ENCODE measurements at places on chromosomes 7 and 10.

DNA sequence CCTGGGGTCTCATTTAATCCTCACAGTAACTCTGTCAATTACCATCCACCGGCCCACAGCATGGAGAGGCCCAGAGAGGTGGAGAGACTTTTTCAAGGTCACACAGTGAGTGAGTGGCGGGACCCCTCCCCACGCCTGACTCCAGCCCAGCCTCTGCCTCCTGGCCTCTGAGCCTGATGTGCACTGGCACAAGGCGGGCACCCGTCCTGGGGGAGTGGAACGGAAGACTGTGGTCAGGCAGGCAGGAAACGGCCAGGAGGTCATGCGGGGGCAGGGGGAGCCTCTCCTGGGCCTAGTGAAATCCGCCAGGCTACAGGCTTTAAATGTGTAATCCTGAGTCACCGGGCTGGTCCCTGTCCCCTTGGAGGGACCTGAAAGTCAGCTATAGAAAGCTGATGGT, 32.2 kb downstream of the ZCCHC24 start:
- no peak for DNase-seq

- no peak for DNase-seq
Measured at GRCh38 chr7:155702616-155703015, 58.2 kb downstream of the RBM33 start.

GRCh38 chr10:23373156-23373555, 28.6 kb upstream of the C10orf67 start:
- DNase-seq: no peak

- peak; percentile 31 for DNase-seq
Measured at GRCh38 chr10:115830265-115830970, 442.6 kb downstream of the GFRA1 start.

GRCh38 chr10:23610626-23611307, 171.9 kb downstream of the OTUD1 start:
- DNase-seq: no peak

GRCh38 chr7:128904381-128905197, 5.9 kb downstream of the KCP start:
- DNase-seq: no peak

DNA sequence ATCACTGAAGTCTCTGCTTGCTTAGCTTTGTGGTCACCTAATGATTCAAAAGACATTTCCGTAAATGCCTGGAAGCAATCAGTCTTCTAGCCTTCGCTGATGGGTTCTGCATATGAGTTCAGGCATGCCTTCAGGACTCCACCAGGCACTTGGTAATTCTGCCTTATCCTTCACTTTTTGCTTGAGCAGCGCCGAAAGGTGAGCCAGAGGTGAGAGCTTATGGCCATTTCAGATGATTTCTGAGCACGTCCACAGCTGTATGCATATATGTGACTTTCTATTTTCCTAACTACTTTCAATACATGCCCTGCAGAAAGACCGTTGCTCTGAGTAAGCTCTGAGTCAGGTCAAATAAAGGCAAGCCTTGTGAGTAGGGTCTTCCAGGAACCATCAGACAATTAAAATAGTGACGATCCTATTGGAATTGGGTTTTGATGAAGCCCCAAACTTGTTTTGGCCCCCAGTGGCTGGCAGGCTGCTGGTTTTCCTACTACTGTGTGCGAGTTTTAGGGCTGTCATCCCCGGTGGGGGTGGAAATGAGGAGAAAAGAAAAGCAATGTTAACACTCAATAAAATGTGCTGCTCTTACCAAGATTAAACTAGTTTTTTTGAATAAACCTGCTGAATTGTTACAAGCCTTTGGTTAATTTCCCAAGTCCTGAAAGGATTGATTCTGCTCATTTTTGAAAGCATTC, 154.4 kb upstream of the AKR1E2 start:
- no peak for DNase-seq

DNA sequence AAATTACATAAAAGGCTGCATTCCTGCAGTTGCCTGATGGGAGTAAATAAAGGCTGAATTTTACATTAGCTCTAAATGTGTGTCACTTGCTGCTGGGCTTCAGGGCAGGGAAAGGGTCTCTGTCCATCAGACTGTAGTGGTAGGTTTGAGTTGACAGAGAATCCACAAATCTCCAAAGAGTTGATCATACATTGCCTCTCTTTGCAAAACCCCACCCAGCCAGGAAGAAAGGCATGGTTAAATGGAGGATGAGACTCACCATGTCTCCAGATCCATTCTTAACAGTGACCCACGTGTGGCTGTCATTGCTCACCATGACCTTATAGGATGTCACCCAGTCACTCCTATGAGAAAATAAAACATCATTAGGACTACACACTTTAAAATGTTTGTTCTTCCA, 92.8 kb downstream of the CPXM2 start:
- no peak for DNase-seq

DNA sequence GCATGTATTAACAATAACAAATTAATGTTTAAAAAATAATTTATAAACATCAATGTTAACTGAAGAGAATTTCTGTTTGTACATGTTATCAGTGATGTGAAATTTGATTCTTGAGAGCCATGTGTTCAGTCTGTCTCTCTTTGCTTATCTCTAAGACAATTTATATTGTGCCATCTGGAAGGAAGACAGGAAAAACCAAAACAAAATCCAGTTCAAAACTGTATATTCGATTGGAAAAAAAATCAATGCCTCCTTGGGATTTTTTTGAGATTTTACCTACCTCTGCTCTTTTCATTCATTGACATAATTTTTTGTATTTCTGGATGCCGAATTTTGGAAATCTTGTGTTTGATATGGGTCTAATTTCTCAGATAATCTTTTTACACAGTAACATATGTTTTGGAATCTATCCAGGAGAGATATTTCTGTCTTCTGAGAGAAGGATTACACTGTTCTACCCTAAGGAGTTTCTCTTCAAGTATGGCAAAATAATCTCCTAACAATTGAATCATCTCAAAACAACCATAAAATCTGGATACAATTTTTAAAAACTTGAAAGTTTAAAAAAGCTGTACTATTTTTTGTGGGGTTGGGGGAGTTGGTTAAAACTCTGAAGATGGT, 311.9 kb upstream of the GNAI1 start:
- DNase-seq: no peak

DNA sequence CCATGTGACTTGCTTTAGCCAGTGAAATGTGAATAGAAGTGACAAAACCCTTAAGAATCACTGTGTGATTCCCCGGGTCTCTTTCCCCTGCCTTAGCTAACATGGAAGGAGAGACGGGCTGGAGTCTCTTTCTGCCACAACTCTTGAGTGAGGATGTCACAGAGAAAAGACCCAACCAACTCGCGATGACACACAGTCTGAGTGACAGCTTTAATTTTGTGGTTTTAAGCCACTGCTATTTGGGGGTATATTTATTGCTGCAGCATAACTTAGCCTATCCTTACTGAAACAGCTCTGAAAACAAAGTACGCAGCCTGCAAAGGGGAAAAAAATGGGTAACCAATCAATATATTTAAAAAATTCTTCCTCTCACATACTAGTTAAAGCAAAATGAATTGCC, 319.4 kb downstream of the CALN1 start:
- no peak for DNase-seq

DNA sequence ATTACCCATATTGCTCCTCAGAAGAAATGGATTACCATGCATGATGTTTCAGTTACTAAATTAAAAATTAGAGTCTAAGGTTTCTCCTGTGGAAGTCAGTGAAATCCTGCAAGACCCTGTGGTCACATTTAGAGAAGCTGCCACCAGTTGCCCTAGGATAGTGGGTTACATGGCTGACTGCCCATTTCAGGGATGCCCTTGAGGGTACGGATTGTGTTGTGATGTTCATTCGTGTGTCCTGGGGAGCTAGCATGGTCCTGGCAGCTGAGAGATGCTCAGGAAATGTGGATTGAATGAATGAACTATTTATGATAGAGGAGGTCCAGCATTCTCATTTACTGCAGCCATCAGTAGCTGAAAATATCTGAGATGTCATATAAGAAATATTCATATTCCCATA, 55.1 kb downstream of the TMEM178B start:
- DNase-seq: no peak

DNA sequence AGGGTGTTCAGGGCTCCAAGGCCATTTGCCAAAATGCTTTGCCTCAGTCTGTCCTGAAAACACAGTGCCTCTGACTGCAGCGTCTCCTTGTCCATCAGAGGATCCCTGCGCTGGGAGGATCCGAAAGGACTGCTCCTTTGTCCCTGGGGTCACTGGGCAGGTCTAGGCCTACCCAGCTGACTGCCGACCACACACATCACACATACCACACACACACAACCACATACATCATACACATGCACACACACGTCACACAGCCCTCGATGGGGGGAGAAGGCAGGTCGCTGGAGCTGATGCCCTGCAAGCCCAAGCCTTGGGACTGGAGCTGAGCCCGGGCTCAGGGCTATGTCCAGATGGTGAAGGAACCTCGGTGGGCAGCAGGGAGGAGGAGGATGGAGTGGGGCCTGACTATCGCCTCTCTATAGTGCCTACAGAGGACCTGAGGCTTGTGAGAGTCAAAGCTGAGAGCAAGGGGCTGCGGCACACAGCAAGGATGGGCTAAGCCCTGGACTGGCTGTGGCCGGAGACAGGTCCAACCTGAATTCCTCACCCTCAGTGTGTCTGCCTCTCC, 29.1 kb downstream of the GPRIN2 start:
- no peak for DNase-seq

GRCh38 chr10:8544057-8544380, 489.5 kb downstream of the GATA3 start:
- no peak for DNase-seq

- peak; percentile 10 for DNase-seq
Measured at GRCh38 chr10:47047577-47048525, 136.6 kb downstream of the PTPN20 start.

- DNase-seq: no peak
Measured at GRCh38 chr10:8554574-8554973, 500.1 kb downstream of the GATA3 start.

DNA sequence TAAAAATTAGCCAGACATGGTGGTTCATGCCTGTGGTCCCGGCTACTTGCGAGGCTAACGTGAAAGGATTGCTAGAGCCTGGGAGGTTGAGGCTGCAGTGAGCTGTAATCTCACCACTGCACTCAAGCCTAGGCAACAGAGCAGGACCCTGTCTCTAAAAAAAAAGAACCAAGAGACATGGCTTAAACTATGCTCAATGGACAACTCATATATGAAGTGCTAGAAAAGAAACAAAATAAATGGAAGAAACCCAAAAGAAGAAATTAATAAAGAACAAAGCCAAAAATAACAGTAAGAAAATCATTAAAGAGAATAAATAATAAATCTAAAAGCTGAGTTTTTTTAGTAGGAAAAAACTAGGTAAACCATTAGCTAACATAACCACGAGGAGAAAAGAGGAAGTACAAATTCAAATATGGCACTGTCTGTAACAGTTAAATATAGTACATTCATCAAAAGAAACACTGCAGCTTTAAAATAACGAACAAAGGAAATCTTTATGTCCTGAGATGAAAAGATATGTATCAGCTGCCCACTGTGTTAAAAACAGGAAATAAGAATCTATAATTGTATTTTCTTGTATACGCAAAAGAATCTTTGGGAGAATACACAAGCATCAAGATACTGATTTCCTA, 48.7 kb downstream of the UPF2 start:
- DNase-seq: no peak

DNA sequence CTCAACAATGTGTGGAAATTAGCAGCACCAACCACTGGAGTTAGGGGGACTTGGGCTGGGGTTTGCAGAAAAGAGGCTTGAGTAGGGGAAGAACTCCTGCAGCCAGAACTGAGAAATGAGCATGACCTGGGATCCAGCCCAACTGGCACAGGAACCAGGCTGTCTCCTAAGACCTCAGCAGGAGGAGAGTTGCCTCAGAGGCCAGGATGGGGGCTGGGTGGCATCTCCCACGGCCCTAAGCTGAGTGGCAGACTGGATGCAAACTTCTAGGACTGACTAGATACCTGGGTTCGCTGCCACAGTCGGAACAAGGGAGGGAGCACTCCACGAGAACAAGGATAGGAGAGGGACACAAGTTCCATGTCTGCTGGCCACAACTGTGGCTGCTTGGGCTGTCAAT, 62.6 kb downstream of the RNF32 start:
- no peak for DNase-seq

- DNase-seq: no peak
Measured at GRCh38 chr10:14408139-14408538, 77.4 kb upstream of the FRMD4A start.

GRCh38 chr10:11197266-11197712, 179.6 kb downstream of the CELF2 start:
- DNase-seq: no peak

GRCh38 chr10:115829521-115830205, 443.3 kb downstream of the GFRA1 start:
- DNase-seq: peak; percentile 60

DNA sequence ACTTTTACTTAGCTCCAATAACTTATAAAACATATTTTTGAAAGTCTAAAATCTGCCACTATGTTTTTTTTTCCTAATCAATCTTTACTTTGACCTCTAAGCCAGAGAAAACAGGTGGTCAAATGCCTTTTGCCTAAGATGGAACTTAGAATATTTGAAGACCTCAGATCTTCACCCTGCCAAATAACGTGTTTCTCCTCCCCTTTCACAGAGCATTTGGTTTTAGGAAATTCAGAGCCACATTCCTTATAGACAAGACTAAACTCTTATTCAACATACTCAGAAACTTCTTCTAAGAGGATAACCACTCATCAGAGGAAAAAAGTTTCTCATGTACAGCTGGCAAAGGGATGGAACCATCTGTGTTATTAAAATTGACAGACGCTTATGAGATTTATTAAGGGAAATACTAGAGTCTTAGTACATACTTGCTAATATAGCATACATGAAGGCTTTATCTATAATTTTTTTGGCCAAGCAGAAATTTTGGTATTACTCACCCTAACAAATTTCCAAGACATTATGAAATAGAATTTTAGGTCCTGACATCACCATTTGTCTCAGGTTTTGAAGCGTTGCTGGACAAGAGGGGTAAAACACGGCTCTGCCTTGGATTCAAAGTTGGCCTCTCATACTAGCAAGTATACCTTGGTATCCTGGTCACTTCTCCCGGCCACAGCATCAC, 2.6 kb upstream of the EGFR start:
- DNase-seq: no peak

- no peak for DNase-seq
Measured at GRCh38 chr10:61621605-61622051, 41.1 kb upstream of the CABCOCO1 start.

DNA sequence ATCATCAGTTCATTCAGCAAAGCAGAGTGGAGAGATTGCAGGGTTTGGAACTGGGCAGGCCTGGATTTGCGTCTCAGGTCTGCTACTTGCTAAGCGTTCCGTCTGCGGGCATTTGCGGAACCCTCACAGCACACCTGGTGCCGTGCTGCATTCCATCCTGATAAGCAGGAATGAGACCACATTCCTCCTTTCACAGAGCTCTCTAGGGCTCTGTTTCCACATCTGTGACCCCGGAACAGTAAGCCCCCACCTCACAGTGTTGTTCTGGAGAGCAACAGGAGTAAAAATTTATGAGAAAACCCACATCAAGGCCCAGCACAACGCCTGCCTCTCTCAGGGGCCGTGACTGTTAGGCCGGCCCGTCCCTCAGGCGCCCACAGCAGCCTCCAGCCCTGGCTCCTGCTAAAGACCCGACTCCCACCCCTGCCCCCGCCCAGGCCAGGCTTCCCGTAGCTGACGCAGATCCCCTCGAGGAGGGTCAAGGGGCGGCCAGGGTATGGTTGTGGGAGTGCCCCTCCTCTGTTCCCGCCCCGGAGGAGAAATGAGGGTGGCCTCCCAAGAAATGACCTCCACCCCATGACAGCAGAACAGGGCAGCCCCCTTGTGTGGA, 128.9 kb downstream of the RGS10 start:
- no peak for DNase-seq

- no peak for DNase-seq
Measured at GRCh38 chr10:132487241-132488135, 50.1 kb upstream of the INPP5A start.

- DNase-seq: no peak
Measured at GRCh38 chr7:124874644-124875163, 54.9 kb downstream of the POT1 start.
